ENCODE measurements at places on chromosomes 2 and 18. TPM values are rescaled to one million over a fixed set of nuclear protein-coding genes. Genes with fewer than 3 reads are reported as not detected.

TMEM200C gene
- total RNA-seq, result 0.13 TPM

OSGEPL1 gene
- total RNA-seq, result 6.9 TPM

- no peak for DNase-seq
- H3K27me3 ChIP-seq, result no peaks in the 10 kb centered on the region
- no peaks in the 10 kb centered on the region for H3K4me1 ChIP-seq
Observed at GRCh38 chr2:202098291-202098690, 25.2 kb downstream of the KIAA2012 start.

- H3K36me3 ChIP-seq, result no peaks in the 10 kb centered on the region
- H3K4me3 ChIP-seq, result no peak overlapping the region
- no peak for DNase-seq
- no peak overlapping the region for H3K27ac ChIP-seq
- H3K27me3 ChIP-seq, result no peaks in the 10 kb centered on the region
Observed at GRCh38 chr2:72969706-72970105, 52.4 kb downstream of the EMX1 start.

DNA sequence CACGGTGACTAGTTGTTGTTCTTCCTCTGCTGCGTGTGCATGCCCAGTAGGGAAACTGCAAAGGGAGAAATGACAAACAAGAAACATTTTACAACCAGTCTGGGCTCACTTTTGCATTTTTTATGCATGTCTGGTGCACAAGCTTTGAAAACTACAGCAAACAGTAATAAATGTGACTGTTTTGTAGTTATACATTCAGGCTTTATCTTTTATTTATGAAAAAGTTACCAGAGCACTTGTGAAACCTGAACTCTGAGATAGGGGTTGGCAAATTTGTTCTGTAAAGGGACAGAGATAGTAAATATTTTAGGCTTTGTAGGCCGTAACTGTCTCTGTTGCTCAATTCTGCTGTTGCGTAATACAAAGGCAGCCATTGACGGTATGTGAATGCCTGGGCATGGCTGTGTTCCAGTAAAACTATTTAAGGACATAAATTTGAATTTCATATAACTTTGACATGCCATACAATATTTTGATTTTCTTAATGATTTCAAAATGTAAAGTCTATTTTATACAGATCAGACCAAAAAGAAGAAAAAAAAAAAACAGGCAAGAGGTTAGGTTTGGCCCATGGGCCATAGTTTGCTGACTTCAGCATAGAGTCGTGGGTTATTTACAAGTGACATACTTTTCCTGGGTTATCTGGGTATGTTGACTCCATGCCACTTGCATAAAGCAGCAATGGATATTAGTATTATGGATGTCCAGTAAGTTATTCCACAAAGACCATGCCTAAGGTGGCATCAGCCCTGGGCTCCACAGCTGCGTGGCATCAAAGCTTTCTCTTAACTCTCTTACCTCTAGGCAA lies 53.6 kb upstream of the EML6 start:
- H3K4me1 ChIP-seq, result peaks cover 71% of the 10 kb centered on the region
- H3K27ac ChIP-seq, result peak overlapping the region; percentile 29
- no peak for DNase-seq
- H3K36me3 ChIP-seq, result peaks cover 17% of the 10 kb centered on the region
- H3K4me3 ChIP-seq, result no peak overlapping the region

All from thyroid gland (tissue), 4 donors.